Immature natural killer cell (primary cell): ENCODE measurements at places on chromosomes 3 and 15.

DNA sequence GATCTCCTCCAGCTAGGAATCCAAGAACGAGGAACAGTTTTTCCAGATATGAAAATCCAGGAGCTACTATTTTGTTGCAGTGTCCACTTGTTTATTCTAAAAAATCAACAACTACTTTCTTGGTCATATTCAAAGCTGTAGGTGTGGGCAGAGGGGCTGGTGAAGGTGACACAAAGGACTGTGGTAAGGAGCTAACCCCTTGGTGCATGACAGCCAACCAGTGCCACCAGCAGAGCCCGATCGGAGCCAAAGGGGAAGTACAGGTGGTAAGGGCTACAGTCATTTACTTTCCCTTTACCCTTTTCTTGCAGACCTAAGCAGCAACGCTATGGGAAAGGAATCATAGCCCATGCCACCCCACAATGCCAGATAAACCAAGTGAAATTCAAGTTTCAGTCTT, 30.7 kb downstream of the PLA1A start:
- DNase-seq, result no peak

- DNase-seq, result no peak
Observed at GRCh38 chr15:70726753-70727152, 36.6 kb downstream of the UACA start.

GRCh38 chr15:89112341-89112971, 24.2 kb downstream of the ABHD2 start:
- peak; percentile 50 for DNase-seq

DNA sequence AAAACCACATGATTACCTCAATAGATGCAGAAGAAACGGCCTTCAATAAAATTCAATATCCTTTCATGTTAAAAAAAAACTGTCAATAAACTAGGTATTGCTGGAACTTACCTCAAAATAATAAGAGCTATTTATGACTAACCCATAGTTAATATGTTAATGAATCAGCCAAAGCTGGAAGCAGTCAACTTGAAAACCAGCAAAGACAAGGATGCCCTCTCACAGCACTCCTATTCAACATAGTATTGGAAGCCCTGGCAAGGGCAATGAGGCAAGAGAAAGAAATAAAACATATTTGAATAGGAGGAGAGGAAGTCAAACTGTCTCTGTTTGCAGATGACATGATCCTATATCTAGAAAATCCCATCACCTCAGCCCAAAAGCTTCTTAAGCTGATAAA, 456.1 kb downstream of the OCA2 start:
- DNase-seq, result no peak

DNA sequence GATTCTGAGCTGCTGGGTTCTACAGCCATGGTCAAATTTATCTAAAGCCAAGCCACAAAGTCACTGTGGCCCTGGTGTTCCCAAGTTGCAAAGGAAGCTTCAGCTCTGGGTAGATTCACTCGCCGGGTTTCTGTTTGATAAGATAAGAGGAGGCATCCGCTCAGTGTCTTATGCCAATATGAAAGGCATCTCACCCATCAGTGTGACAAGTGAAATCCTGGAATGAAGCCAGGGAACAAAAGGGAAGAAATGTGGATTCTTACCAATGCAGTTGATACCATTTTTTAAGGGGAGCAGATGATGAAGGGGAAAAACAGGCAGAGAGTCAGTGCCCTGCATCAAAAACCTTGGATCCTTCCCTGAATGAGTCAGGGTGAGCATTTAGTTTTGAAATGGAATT, 2.8 kb upstream of the CPNE4 start:
- no peak for DNase-seq

DNA sequence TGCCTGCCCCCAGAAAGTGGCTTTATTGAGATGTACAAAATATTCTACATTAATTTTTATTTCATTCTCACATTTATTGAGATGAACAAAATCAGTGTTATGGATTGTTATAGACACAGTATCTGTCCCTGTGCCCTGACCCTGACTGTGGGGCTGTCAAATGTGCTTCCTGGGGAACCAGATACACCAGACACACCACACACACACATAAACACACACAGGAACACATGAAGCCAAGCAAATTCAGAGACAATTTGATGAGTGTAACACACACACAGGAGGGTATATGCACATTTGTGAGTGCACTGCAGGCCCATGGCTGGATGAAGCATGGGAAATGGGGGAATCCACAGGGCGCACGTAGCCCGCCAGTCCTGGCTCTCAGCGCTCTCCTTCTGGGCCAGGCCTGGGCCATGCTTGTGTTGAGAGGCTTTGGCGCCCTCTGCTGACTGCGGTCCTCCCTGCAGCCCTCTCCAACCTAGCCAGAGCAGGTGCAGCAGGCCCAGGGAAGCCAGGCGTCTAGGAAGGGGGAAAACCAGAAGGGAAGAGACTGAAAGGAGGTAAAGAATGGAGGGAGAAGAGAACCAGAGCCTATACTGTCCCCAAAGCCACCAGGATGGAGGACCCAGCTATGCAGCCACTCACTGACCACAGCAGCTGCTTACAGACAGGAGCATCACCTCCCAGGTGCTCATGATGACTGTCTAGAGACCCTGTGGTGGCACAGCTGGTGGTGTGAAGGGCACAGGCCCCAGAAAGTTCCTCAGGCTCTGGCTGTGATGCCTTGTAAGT, 18.0 kb upstream of the LOXL1 start:
- peak; percentile 45 for DNase-seq

- DNase-seq, result no peak
Observed at GRCh38 chr3:178304758-178305467, 231.3 kb upstream of the KCNMB2 start.

- no peak for DNase-seq
Observed at GRCh38 chr3:99418209-99418635, 220.2 kb upstream of the COL8A1 start.

DNA sequence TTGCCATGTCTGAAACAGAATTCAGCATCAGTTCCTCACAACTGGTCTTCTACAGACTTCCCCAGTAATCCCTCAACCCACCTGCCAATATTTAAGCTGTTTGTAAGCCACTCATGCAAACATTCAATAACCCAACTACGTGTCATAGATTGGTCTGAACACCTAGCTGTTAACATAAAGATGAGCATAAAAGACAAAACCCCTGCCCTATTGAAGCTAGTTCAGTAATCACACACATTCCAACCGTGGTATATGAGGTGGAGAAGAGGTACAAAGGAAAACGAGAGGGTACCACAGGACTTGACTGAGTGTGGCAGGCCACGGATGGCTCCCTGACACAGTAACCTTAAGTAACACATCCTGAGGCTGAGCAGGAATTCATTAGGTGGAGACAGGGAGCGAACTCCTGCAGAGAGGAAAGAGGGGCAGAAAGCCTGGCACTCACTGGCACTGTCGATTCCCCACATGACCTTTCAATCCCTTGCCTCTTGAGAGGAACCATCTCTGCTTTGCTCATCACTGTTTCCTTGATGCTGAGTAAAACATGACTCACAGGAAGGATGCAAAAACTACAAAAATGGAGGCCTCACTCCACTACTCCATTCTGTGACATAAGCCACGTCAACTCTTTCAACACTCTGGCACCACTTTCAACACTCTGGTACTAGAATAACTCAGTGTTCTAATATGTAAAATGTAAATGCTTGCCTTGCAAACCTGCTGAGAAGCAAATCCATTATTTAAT, 31.3 kb downstream of the RPN1 start:
- DNase-seq, result no peak

DNA sequence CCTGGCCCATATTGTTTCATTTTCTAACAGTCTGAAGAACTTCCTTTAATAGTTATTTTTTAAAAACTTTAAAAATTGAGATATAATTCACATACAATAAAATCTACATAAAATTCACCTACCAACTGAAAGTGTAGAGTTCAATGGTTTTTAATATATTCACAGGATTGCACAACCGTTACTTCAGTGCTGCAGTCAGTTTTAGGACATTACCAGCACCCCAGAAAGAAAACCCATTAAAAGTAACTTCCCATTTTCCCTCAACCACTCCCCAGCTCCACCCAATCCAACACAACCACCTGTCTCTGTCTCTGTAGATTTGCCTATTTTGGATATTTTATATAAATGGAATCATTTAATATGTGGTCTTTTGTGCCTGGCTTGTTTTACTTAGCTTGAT, 29.6 kb downstream of the MGA start:
- DNase-seq, result no peak

GRCh38 chr3:177928172-177928873, 607.9 kb upstream of the KCNMB2 start:
- DNase-seq, result no peak

DNA sequence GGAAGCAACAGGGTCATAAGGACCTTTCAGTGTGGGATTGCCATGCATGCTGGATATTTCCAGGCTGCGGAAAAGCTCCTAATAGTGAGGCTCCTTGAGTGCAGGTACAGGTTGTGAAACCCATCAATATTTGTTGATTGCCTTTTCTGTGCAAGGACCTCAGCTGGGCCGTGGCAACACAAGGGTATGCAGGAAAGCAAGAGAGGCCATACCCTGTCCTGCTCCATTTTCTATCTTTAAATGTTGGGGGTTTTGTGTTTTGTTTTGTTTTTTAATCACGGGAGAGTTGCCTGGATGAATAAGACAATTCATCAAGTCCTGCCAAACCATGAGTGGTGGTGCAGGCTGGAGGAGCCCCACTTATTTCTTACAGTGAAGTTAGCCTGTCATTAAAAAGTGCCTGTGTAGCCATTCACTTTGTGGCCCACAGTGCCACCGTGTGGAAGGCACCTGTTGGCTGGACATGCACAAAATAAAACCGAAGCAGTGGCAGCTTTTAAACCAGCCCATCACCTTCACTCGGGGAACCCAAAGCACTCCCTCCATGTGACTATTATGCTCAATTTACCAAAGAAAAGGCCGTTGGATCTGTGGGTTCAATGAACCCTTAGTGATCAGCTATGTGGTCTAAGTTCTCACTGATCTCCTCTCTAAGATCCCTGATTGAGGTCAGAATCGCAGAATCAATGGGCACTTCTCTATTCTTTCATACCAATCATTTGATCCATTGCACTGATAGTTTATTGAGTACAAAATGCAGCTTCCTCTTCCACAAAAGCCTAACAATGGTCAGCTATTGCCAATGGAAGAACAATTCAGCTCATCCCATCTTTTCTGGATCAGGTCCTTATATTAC, 42.2 kb downstream of the CLDN18 start:
- no peak for DNase-seq

- no peak for DNase-seq
Observed at GRCh38 chr15:39826975-39827374, 44.3 kb upstream of the FSIP1 start.
